ENCODE measurements at places on chromosomes 2 and 18.
A peak's percentile ranks its signal among the peaks of the same experiment; 100 is the strongest.

DNA sequence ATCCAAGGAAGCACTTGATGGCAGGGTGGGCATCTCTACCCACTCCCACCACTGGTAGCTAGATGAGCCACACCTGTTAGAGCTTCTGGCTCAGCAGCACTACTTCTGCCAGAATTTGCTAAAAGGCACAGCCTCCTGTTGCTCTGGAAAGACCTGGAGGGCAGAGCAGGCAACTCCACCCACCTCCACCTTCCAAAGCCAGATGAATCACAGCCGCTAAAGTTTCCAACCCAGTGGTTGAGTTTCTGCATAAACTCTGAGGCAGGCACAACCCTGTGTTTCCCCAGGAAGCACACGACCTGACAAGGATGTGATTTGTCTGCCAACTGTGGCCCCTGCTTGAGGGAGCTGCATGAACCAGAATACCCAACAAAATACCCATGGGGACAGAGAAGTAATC lies 111.6 kb upstream of the GCFC2 start:
- no peak for DNase-seq

DNA sequence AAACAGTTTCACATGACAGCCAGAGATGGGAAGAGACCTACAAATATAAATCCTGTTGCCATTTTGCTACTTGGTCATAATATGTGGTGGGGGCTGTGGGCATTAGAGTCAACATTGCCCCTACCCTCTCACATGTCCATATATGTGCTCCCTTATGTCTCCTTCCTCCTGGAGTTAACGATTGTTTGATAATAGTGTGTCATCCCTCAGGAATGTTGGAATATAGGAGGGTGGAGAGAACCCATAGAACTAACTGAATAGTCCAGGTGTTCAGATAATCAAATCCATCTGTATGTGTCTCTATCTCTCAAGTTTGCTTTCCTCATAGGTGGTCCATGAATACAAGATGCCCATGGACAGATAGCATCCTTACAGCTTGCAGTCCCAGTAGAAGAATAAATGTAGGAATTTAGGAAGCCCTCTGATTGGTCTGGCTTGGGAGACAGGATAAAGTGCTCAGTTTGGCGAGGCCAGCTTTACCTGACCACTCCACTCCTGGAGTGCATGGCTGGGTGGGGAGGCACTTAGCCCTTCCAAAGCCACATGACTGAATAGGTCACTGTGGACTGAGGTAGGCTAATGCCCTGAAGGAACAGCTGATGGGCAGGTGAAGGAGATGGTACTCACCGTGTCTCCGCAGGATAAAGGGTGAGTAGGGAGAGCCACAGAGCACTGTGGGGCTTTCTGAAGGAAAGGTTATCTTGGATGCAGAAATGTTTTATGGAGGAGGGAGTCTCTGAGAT lies 166.9 kb downstream of the CDCA7 start:
- no peak for DNase-seq

- no peak for DNase-seq
These were observed 160.9 kb downstream of the ARL6IP6 start for GRCh38 chr2:152879275-152879674.

DNA sequence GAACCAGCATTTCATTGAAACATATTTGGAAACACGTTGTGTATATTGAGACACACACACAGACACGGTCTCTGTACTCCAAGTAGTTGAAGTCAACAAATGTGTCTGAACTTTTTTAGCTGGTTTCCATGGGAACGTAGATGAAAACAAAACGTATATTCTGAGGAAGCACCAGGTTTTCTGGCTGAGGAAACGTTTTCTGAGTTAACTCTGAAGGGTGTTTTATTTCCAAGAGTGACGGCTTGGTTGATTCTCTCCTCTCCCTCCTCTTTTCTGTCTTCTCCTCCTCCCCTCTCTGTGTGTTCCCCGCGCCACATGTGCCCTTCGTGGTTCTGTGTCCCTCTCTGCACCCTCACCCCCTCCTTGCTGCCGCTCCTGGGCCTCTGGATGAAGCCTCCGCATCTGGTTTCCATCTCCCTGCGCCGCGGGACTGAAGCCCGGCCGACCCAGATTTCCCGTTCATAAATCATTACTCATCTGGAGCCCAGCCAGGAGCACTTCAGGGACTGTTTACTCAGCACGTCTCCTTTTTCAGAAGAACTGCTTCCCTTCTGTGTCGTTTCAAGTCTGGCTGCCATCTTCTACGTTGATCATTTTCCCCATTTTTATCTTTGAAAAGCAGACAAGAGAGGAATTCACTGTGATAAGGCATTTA lies 122.7 kb downstream of the COL6A3 start:
- DNase-seq = peak; percentile 75

GRCh38 chr2:201532686-201533304 lies 81.3 kb downstream of the STRADB start:
- no peak for DNase-seq

GRCh38 chr2:162084536-162084935 lies 10.5 kb upstream of the DPP4 start:
- DNase-seq = no peak

GRCh38 chr2:74712223-74713053 lies 58.4 kb downstream of the SEMA4F start:
- DNase-seq = no peak

DNA sequence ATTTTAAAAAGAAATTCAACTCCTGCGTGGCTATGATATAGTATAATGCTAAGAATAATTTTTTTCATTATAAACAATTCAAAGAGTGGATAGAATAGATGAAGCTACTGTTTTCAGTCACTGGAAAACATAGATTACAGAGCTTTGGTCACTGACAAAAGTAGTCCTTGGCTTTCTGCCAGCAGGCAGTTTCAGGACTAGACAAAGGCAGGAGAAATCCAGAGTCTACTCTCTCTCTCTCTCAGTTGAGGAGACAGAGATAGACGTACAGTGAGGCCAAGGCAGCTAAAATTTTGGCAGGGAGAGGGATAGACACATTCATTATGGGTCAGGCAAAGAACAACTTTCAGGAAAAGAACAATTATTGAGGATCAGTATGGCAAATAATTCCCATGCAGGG lies 491.4 kb upstream of the CRIM1 start:
- no peak for DNase-seq

DNA sequence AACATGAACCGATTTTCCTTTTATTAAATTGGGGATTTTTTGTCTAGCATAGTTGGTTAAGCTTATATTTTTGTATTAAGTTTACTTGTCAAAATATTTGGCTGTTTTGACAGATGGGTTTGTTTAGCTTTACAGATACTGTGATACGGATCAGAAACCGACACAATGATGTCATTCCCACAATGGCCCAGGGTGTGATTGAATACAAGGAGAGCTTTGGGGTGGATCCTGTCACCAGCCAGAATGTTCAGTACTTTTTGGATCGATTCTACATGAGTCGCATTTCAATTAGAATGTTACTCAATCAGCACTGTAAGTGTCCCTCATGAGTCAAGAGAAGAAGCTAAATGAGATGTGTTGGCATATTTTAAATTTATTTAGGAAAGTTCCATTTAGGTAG lies 8.5 kb downstream of the PDK1 start:
- no peak for DNase-seq

- no peak for DNase-seq
These were observed 8.9 kb downstream of the TPO start for GRCh38 chr2:1422131-1422530.

- no peak for DNase-seq
These were observed 312.0 kb upstream of the TNP1 start for GRCh38 chr2:217171874-217172273.

GRCh38 chr2:54775710-54776109 lies 52.2 kb downstream of the EML6 start:
- DNase-seq = no peak

DNA sequence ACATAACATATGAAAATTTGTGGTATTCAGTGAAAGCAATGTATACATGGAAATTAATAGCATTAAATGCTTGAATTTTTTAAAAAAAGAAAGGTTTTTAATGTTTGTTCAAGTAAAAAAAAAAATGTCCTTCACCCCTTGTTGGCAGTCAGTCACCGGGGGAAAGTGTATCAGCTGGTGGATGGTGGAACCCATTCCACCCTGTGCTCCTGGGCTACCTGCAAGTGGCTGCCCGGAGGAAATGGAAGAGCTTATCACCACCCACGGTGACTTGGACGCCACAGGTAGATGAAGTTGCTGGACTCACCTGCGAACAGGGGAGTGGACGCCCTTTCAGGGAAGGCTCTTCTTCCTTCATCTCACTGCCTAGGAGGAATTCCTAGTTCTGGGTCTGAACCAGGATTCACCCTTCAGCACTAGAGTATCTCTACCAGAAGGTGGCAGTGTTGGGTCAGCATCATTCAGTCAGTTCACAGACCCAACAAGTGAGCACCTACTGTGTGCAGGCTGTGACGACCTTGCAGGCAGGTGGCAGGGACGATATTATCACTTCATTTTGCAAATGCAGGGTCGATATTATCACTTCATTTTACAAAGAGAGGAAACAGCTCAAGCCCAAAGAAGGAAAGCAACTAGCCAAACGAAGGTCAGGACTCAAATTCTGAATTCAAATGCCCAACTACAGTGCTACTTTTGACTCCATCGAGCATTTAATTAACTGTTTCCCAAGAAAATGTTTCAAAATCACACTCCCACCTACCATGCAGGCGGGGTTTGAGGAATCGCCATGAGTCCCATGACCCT lies 35.8 kb downstream of the CIB4 start:
- no peak for DNase-seq

DNA sequence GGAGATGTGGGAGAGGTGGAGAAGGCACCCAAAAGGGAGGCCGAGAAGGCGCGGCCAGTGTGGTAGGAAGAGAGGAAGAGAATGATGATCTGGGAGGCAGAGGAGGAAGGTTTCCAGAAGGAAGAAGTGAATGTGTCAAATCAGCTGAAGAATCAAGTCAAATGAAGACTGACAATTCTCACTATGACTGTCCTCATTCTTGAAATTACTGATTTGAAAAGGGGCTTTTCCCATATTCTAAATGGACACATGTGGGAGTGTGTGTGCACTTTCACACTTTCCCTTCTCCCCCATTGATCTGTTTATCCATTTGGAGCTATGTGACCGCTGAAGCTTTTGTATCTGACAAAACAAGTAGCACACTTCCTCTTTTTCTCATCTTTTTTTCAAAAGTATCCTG lies 6.1 kb downstream of the AFF3 start:
- DNase-seq = no peak
